Chondrocyte (in vitro differentiated cells): ENCODE measurements at places on chromosomes 4 and X. TPM values are rescaled to one million over a fixed set of nuclear protein-coding genes. Genes with fewer than 3 reads are reported as not detected.

DNA sequence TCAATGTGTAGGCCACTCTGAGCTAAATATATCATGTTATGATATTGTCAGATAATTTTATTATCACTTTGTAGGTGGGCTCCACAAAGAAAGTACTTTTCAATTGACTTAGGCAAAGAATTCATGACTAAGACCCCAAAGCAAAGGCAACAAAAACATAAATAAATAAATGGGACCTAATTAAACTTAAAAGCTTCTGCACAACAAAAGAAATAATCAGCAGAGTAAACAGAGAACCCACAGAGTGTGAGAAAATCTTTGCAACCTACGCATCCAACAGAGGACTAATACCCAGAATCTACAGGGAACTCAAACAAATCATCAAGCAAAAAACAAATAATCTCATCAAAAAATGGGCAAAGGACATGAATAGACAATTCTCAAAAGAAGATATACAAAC lies 15.2 kb upstream of the PDLIM5 start:
- no peaks in the 10 kb centered on the region for H3K27me3 ChIP-seq
- H3K27ac ChIP-seq: no peak overlapping the region
- H3K4me3 ChIP-seq: no peak overlapping the region
- DNase-seq: no peak
- H3K36me3 ChIP-seq: no peaks in the 10 kb centered on the region

DNA sequence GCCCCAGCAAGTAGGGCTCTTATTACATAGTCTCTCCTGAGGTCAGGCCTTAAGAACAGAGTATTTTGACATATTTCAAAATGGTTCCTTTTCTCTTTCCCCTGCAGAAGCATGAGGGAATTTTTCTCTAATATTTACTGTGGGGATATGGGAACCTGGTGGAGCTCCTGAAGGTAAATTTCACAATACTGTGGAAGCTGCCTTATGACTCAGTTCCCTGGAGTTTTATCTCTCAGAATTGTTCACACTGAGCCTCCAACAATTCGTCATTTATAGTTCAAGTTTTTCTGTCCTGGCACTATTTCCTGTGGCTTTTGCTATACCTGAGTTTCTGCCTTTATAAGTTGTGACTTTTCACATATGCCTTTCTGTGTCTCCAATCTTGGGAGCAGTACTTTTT lies 607.2 kb upstream of the NDST4 start:
- no peaks in the 10 kb centered on the region for H3K4me1 ChIP-seq
- H3K27me3 ChIP-seq: no peaks in the 10 kb centered on the region
- DNase-seq: no peak
- no peaks in the 10 kb centered on the region for H3K36me3 ChIP-seq
- no peak overlapping the region for H3K27ac ChIP-seq

GRCh38 chrX:96713303-96713702 lies 28.7 kb downstream of the DIAPH2 start:
- H3K4me1 ChIP-seq: no peaks in the 10 kb centered on the region
- no peak overlapping the region for H3K4me3 ChIP-seq
- H3K36me3 ChIP-seq: no peaks in the 10 kb centered on the region
- DNase-seq: no peak

GRCh38 chr4:107876099-107876498 lies 51.4 kb downstream of the SGMS2 start:
- peaks cover 9% of the 10 kb centered on the region for H3K4me1 ChIP-seq
- no peak for DNase-seq
- H3K27ac ChIP-seq: no peak overlapping the region
- no peak overlapping the region for H3K4me3 ChIP-seq
- no peaks in the 10 kb centered on the region for H3K27me3 ChIP-seq
- peaks cover 7% of the 10 kb centered on the region for H3K36me3 ChIP-seq

DNA sequence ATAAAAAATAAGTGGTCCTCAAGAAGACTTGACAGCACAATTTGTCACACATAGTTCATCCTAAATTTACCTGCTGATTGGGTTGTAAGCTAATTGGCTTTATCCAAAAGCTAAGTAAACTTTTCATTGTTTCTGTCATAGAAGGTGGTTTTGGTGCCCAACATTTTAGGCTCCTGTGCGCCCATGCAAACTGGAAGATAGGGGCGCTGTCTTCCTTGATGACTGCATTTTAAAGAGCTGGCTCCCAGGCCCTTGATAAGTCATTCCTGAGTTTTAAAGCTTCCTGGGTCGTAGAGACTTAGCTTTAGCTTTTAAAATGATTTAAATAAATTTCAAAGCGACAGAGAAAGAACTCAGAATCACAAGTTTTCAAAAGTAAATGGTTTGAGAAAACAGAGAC lies 625.4 kb upstream of the GALNT7 start:
- no peak overlapping the region for H3K4me3 ChIP-seq
- DNase-seq: no peak
- no peaks in the 10 kb centered on the region for H3K4me1 ChIP-seq
- no peaks in the 10 kb centered on the region for H3K36me3 ChIP-seq
- H3K27me3 ChIP-seq: no peaks in the 10 kb centered on the region

DNA sequence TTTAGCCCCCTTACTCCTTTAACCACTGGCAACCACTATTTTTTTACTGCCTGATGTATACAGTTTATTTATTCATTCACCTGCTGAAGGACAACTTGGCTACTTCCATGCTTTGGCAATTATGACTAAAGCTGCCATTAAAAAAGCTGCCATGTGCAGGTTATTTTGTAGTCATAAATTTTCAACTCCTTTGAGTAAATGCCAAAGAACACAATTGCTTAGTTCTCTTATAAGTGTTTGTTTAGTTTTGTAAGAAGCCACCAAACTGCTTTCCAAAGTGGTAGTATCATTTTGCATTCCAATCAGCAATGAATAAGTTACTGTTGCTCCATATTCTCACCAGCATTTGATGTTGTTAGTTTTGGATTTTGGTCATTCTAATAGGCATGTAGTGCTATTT lies 1831.8 kb downstream of the PCDH7 start:
- H3K27ac ChIP-seq: no peak overlapping the region
- no peak overlapping the region for H3K4me3 ChIP-seq
- H3K4me1 ChIP-seq: no peaks in the 10 kb centered on the region
- no peaks in the 10 kb centered on the region for H3K27me3 ChIP-seq
- H3K36me3 ChIP-seq: peaks cover 1% of the 10 kb centered on the region
- no peak for DNase-seq

DNA sequence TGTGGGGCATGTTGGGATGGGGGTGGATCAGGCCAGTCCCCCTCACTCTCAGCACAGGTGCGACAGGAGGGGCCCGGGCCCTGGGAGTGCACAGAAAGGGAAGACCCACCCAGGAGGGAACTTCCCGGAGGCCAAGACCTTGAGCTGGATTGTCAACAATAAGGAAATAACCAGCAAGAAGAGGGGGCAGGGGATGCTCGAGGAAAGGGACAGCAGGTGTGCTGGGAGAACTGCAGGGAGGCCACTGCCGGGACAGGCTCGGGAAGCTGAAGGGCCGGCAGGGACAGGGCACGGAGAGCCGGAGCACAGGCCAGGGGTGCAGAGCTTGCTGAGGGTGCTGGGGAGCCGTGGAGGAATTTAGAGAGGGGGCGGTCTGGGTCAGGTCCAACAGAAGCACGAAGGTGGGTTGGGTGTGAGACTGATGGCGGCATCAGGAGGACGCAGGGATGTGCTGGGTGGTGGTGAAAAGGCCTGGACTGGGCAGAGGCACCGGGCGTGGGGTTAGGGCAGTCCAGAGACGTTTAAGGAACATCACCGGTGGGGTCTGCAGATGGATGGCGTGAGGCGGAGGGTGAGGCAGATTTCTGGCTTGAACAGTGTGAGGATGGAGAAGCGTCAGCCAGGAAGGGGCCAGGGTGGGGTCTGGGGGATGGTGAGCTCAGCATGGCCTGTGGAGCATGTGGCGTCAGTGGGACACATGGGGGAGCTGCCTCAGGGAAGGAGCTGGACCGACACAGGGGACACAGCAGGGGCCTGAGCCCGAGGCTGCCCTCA lies 54.8 kb downstream of the ADRA2C start:
- peaks cover 6% of the 10 kb centered on the region for H3K4me1 ChIP-seq
- peak; percentile 90 for DNase-seq
- H3K36me3 ChIP-seq: no peaks in the 10 kb centered on the region
- H3K27me3 ChIP-seq: peaks cover 35% of the 10 kb centered on the region

MAGED4B gene
- total RNA-seq: 156 to 232 TPM (median 157 TPM) in 3 replicates

- H3K36me3 ChIP-seq: no peaks in the 10 kb centered on the region
- H3K27me3 ChIP-seq: no peaks in the 10 kb centered on the region
- DNase-seq: no peak
- H3K4me1 ChIP-seq: peaks cover 44% of the 10 kb centered on the region
- peak within 1 kb of the TSS; percentile 61 for H3K27ac ChIP-seq
- peak within 1 kb of the TSS; percentile 76 for H3K4me3 ChIP-seq
These were observed at the start of gene BCOR for GRCh38 chrX:40097504-40098263. Gene BCOR (minus strand): TSS chrX:40097958. CDS start chrX:40077929, 20,029 bp downstream.
